ENCODE measurements at places on chromosomes 16 and 17.

DNA sequence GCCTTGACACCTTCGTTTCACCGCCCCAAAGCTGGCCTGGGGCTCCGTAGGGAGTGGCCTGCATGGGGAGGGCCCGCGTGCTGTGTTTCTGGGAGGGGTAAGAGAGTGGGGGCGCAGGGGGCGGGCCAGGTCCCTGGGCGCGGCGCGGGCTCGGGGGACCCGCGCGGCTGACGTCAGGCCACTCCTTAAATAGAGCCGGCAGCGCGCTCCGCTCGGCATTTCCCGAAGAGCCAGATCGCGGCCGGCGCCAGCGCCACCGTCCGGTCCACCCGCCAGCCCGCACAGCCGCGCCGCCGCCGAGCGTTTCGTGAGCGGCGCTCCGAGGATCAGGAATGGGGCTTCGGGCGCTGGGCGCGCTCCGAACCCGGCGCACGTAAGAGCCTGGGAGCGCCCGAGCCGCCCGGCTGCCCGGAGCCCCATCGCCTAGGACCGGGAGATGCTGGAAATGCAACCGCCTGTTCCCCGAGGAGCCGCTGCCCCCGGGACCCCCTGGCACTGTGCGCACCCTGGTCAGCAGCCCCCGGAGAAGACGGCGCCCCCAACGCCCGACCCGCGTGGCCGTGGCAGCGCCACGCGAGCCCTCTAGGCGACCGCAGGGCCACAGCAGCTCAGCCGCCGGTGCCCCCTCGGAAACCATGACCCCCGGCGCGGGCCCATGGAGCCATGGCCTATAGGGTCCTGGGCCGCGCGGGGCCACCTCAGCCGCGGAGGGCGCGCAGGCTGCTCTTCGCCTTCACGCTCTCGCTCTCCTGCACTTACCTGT is at the start of gene HS3ST2:
HS3ST2 (plus strand) TSS at position 215 of the 763 bp plus-strand sequence; CDS start at position 664, 449 bp downstream.
- no peak for DNase-seq

DNA sequence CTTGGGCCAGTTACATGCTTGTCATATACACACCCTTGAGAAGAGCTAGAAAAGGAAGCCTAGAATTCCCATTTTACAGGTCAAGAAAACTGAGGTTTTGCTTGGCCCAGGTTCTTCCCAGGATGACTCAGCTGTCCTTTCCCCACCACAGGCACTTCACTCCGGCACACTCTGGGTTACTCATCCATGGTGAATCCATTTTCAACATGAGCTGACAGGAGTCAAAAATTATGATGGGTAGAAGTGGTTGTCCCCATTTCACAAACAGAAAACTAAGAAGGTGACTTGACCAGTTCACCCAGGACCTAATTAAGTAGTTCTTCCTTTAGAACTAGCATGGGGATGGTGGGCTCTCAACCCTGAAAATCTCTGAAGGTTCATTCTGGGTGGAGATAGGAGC is 67.2 kb downstream of the USP22 start:
- no peak for DNase-seq

DNA sequence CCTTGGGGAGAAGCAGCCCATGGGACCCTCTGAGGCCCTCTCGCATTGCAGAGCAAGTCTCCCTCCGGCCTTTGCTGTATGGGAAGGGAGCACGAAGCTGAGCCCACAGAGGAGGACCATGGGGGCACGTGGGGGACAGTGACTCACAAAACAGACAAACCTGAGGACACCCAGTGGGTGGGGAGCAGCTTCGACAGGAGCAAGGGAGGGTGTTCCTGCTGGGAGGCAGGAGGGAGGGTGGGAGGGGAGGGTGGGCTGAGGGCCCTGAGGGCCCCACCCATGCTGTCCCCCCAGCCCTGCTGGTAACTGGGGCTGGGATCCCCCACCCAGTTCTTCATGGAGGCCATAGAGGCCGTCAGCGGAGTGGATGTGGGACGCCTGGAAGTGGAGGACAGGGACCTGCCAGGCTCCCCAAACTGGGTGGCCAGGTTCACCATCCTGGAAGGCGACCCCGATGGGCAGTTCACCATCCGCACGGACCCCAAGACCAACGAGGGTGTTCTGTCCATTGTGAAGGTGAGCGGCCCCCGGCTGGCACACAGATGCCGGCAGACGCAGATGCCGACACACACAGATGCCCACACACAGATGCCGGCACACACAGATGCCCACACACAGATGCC is 12.5 kb downstream of the SLC22A31 start:
- no peak for DNase-seq

- no peak for DNase-seq
Observed at GRCh38 chr17:32801193-32801592, 75.7 kb downstream of the MYO1D start.

GRCh38 chr17:82201498-82201910 is 11.1 kb downstream of the CCDC57 start:
- DNase-seq: no peak

- no peak for DNase-seq
Observed at GRCh38 chr16:57413301-57413730, 8.7 kb downstream of the CCL17 start.

DNA sequence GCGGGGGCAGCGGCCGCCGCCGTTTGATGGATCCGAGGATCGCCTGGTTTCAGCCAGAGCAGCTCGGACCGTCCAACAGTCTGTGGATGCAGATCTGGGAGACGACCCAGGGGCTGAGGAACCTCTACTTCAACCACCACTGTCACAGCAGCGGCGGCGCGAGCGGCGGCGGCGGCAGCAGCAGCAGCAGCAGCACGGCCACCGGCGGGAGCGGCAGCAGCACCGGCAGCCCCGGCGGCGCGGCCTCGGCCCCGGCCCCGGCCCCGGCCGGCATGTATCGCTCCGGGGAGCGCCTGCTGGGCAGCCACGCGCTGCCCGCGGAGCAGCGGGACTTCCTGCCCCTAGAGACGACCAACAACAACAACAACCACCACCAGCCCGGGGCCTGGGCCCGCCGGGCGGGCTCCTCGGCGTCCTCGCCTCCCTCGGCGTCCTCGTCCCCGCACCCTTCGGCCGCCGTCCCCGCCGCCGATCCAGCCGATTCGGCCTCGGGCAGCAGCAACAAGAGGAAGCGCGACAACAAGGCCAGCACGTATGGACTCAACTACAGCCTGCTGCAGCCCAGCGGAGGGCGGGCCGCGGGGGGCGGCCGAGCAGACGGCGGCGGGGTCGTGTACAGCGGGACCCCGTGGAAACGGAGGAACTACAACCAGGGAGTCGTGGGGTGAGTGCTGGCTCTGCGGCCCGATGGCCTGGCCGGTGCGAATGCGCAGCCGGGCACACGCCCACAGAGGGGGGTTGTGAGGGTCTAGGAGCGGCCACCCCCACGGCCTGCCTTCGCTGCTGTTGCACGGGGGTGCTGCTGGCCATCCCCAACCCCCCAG is 702 bp downstream of the TENT4B start:
- DNase-seq: no peak

DNA sequence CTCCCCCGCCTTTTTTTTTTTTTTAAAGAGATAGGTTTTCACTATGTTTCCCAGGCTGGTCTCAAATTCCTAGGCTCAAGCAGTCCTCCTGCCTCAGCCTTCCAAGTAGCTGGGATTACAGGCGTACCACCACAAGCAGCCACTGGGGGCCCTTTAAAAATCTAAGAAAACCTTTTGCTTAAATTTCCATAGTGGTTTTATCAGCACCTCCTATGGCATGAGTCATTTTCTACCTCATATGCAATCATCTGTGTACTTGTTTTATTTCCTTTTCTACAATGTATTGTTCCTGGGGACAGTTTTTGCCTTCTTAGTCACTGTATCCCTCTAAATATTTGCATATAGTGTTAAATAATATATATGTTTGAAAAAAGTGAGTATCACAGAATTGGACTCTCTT is 29.2 kb downstream of the GNA13 start:
- peak; percentile 17 for DNase-seq
